ENCODE measurements at places on chromosomes 2 and 18.

GRCh38 chr18:63511285-63511684, 30.9 kb upstream of the SERPINB12 start:
- DNase-seq, result no peak

DNA sequence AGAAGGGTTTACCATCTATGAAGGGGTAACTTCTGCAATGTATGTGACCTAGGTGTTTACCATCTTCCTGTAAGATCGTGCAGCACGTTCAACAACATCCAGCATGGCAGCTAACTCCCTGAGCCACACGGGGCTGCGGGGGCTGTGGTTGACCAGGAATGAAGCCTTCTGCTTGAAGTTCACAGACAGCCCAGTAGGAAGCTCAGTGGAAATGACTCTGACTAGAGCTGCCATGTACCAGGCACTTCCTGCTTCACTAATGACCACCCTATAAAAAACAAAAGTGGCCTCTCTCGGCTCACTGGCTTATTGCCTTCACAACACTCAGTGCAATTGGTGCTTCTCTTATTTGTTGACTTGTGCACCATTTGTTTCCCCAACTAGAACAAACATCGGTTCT, 99.7 kb upstream of the SMAD7 start:
- DNase-seq, result no peak

DNA sequence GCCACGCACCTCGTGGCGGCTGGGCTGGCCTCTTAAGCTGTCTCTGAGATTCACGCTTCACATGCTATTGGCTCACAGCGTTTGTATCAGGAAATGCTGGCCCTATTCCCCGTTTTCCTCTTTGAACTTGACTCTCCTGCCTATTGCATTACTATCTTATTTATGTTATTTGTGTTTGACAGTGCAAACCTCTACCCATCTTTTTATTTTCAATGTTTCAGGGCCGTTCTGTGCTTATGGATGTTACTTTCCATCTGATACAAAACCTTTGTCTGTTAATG, 149.9 kb upstream of the TWIST2 start:
- DNase-seq, result no peak

DNA sequence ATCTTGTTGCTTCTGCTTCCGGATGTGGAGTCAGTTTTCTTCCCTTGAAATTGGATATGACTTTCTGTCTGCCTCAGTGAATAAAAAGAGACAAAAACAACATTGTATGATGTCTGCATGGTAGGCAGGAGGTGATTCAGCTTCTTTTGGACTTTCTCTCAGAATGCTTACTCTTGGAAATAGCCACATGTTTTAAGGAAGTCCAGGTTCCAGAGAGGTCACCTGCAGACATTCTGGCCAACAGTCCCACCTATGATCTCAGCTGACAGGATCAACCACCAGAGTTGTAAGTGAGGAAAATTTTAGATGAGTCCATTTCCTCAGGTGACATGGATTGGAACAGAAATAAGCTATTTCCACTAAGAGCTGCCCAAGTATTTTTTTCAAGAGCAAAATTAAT, 508.7 kb upstream of the FAM98A start:
- DNase-seq, result no peak

- no peak for DNase-seq
Measured at GRCh38 chr2:15750433-15750814, 158.8 kb downstream of the DDX1 start.

GRCh38 chr2:202317080-202317857, 51.7 kb downstream of the NOP58 start:
- DNase-seq, result no peak

DNA sequence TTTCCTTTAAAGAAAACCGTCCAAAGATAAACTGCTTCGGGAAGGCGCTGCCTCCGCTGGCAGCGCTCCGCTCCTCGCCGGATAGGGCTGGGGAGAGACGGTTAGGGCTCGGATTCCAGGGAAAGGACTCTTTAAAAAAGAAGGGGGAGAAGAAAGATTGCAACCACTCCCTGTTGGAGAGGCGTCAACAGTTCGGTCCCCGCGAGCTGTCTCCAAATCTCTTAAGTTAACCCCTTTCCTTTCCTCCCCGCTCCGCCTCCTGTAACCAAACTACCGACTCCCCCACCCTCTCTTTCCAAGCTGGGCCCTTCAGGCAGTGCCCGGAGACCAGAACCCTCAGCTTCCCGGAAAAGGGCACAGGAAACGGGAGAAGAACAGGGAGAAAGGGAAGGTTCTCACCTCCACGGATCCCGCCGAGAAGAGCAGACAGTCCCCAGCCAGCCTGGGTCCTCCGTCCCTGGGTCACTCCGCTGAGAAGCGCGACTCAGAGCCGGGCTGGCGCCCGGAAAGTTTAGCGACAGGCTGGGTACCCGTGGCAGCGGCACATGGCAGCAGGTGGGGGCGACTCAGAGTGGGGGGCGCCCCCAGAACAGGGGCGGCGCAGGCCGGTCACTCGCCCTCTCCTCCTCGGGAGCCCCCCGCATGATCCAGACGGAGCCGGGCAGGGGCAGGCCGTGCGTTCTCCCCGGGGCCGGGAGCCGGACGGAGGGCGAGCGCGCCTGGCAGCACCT, 675 bp downstream of the FZD5 start:
- peak; percentile 46 for DNase-seq

- DNase-seq, result no peak
Measured at GRCh38 chr2:39933196-39933595, 154.1 kb upstream of the THUMPD2 start.

- no peak for DNase-seq
Measured at GRCh38 chr2:234472155-234472554, 24.7 kb downstream of the ARL4C start.

- DNase-seq, result no peak
Measured at GRCh38 chr18:49531678-49532153, 30.1 kb upstream of the LIPG start.

DNA sequence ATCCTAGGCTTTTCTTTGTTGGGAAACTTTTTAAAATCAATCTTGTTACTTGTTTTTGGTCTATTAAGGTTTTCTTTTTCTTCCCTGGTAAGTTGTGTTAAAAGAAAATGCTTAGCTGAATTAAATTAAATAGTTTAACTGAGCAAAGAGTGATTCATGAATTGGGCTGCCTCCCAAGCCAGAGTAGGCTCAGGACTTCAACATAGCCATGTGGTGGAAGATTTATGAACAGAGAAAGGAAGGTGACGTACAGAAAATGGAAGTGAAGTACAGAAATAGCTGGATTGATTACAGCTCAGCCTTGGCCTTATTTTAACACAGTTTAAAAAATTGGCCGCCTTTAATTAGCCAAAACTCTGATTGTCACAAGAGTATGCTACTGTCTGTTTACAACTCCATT, 27.9 kb upstream of the GALNT5 start:
- DNase-seq, result no peak

DNA sequence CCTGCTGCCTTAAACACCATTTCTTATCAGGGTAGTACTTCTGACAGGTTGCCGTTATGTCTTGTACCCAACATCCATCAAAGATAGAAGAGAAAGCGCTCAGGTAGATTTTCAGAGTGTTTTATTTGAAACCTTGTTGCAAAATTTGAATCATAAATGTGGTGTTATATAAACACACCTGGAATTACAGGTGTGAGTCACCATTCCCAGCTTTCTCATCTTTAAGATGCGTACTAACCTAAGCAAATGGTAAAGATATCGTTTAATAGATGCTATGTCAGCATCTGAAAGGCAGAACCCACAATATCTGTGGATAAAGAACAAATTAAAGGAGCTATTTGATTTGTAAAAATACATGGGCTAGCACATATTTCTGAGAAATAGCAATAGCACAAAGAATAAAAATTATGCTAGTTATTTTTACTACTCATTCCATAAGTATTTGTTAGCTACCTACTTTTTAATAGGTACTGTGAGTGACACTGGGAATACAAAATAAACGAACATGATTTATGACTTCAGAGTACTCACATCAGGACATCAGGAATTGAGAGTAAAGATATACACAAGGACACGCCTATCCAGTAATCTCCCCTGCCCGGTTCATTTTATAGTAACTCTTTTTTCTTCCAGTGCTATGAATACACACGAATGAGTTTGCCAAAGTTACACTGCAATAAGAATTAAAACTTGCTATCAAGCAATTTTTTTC, 193.8 kb downstream of the RBM43 start:
- DNase-seq, result no peak

- DNase-seq, result no peak
Measured at GRCh38 chr2:39059366-39059952, 61.4 kb downstream of the SOS1 start.

DNA sequence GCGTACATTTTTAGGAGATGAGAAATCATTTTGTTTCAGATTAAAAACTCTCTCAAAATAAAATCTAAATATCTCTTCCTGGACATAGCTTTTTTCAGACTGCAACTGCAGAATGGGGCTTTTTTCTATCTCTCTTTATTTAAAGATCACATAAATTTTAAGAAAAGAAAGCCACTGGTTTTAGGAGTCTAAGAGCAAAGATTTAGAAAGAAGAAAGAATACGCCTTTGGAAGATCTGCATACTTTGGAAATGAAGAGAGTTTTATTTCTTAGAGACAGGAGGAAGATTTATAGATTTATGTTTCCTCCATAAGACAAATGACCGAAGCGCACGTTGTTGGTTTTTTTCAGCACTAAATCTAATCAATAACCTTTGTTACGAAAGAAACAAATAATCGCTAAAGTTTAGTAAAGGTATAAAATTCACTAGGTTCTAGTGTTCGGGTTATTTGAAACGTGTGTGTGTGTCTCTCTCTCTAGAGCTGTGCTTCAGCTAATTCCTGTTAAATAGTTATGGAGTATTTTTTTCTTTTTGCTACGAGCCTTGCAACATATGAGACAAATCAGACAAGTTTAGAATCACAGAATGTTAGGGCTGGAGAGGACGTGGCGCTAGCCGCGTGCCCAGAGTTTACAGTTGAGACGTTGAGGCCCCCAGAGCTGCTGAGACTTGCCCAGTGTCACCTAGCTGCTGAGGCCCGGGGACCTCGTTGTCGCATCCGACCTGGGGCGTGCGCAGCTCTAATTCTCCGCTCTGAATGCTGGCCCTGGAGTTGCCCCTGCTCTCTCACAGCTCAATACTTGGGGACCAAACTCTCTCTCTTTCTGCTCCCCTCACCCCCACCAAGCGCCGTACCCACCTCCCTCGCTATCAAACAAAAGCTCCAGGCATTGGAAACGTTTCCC, 69.9 kb downstream of the CTAGE1 start:
- no peak for DNase-seq

- DNase-seq, result no peak
Measured at GRCh38 chr2:236715491-236715961, 145.9 kb downstream of the ACKR3 start.

DNA sequence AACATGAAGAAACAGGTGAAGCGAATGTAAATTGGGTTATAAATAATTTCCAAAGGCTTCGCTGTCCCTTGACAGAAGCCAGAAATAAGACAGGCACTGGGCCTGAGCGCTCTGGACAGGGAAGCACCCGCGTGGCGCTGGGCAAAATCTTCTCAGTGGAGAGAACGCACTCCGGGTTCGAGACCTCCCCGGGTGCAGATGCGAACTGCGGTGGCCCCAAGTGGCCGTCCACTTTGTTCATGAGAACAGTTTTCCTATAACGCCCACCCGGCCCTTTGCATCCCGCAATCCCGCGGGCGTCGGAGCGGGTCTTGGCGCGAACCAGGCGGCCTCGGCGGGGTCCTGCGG, 651 bp upstream of the DPYSL5 start:
- DNase-seq, result peak; percentile 11

GRCh38 chr2:145221032-145221431, 701.1 kb upstream of the ZEB2 start:
- DNase-seq, result no peak

GRCh38 chr18:43061816-43062215, 53.7 kb downstream of the RIT2 start:
- no peak for DNase-seq

- no peak for DNase-seq
Measured at GRCh38 chr18:11752116-11752911, 63.2 kb downstream of the GNAL start.

- no peak for DNase-seq
Measured at GRCh38 chr2:31053929-31054782, 84.1 kb downstream of the GALNT14 start.

DNA sequence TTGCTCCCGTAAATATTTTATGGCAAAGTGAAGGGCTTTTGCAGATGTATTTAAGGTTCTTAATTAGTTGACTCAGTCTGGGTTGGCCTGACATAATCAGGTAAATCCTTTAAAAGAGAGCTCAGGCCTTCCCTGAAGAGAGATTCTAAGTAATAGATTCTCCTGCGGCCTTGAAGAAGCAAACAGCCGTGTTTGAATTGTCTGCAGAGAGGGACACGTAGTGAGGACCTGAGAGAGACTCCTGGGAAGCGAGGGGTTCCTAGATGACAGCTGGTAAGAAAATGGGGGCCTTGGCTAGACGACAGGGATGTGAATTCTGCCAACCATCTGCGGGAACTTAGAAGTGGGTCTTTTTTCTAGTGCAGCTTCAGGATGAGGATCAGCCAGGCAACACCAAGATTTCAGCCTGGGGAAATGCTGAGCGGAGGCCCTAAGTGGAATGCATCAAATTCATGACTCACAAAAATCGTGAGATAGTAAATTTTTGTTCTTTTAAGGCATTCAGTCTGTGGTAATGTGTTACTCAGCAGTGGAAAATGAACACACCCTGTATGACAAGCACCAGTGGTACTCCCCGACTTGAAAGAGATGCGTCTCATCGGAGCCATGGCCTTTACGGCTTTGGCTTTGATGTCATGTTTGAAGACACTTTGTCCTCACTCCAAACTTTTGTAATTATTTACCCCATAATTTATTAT, 62.1 kb upstream of the SMIM21 start:
- DNase-seq, result no peak

GRCh38 chr2:163602196-163602595, 133.6 kb downstream of the FIGN start:
- no peak for DNase-seq

DNA sequence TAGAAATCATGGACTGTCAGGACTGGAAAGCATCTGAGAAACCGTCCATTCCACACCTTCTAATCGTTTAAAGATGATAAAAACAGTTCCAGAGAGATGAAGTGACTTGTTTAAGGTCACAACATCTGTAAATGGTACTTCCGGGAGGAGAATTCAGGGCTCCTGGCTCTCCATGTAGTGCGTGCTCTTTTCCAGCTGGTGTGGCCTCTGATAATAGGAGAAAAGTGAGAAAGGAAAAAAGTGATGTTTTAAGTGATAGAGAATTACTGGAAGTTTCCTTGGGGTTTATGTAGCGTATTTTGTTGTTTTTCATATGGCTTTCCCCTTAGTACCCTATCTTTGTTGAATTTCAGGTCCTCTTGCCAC, 663 bp downstream of the C2orf49 start:
- DNase-seq, result no peak

- peak; percentile 39 for DNase-seq
Measured at GRCh38 chr2:20447437-20448245, 767 bp downstream of the RHOB start.
